CD4-positive, alpha-beta T cell treated with Interleukin-10 for 1 hour (primary cell): ENCODE measurements at places on chromosomes 7 and 10.

DNA sequence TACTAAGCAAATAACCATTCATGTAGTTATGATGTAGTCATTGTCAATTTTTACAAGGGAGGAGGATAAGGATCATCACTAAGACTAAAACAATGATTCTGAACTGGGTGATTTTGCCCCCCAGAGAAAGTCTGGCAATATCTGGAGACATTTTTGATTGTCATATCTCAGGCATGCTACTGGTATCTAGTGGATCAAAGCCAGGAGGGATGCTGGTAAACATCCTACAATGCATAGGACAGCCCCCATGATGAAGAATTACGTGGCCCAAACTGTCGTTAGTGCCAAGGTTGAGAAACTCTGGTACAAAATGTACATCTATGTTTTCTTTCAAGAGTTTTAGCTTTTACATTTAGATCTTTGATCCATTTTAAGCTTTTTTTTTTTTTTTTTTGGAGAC, 57.3 kb downstream of the GBF1 start:
- no peak for DNase-seq

DNA sequence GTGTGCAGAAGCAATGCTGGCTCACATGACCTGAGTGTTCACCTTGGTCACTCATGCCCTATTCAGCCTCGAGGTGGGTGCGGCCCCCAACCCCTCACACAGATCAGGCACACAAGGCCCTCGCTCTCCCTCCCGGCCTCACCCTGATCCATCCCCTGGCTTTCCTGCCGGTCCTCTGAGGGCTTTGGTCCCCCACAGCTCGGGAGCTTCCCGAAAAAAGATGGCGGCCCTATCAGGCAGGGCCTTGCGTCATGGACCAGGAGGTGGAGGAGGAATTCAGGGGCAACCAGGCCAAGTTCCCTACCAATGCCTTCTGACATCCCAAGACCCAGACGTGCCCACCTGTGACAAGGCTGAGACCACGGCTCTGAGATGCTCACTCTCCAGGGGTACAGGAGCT, 43.7 kb upstream of the DNAAF5 start:
- DNase-seq, result no peak

DNA sequence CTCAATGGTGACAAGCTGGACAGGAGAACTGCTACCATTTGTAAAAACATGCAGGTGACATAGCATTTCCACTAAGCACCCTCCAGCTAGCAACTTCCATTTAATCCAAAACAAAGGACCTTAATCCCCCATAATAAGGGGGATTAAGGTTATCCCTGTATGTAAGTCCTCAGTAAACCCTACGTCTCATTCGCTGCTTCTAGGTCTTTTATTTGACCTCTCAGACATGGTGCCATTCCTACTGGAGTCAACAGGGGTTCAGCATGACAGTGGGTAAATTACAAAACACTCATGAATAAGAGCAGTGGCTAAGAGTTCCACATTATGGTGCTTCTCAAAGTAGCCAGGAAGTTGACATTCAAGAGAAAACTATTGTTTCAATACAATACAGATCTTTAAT, 121.8 kb upstream of the CAV2 start:
- no peak for DNase-seq

GRCh38 chr10:10878963-10879362, 138.7 kb upstream of the CELF2 start:
- no peak for DNase-seq

DNA sequence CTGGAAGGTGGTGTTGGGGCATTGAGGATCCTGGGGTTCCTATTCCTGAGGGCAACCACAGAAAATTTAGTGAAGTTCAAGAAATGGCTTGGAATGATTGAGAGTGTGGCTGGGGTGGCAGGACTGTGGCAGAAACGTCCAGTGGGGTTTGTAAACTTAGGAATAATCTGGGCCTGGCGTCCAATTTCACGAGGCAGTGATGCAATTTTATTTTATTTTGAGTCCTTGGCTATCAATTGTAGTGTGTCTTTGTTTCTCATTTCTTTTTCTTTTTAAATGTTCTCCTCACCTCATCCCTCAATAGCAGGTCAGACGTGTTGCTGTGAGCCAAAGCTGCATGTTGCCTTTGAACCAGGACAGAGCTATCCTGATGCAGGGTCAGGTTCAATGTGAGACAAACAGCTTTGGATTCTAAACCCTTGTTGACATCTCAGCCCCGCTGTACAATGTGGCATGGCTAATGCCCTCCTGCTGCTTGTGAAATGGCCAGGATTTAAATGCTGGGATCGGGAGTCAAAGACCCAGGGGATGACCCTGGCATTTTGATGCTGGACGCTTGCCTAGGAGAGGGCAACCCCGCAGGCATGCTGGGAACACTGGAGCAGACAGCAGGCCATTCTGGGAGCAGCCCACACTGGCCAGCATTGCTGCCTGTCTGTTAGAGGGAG, 64.8 kb downstream of the RBM20 start:
- DNase-seq, result no peak

- DNase-seq, result no peak
Measured at GRCh38 chr10:103893817-103894216, 24.2 kb downstream of the STN1 start.

DNA sequence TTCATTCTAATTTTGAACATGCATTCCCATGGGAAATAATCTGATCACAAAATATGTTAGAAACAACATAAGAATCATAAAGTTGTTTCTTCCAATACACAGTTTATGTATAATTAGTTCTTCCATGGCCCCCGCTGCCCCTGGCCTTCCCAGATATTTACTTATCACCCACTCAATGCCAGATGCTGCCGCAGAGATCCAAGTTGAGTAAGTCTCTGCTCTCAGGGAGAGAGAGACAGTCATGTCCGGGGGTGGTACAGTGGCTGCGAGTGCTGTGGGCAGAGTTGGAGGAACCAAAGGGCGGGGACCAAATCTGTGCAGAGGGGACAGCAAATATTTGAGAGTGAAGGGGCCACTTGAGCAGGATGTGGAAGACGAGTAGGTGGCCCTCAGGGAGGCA, 37.1 kb downstream of the COL26A1 start:
- no peak for DNase-seq

- DNase-seq, result no peak
Measured at GRCh38 chr7:81013083-81013817, 94.4 kb upstream of the SEMA3C start.

DNA sequence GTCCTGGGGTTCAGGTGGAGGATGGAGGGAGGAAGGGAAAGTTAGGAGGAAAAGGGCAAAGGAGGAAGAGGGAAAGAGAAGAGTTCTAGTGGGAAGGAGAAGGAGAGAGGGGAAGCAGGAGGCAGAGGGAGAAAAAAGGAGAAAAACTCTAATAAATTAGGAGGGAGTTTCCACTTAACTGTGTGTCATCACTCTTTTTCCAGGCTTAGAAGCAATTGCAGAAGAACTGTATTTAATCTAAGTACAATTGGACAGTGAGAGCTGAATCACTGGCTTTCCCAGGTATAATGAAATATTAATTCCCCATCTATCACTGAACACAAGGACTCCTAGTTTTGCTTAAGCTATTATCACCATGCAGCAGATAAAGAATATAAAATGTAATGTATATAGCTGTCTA, 76.8 kb downstream of the CREB3L2 start:
- DNase-seq, result no peak

DNA sequence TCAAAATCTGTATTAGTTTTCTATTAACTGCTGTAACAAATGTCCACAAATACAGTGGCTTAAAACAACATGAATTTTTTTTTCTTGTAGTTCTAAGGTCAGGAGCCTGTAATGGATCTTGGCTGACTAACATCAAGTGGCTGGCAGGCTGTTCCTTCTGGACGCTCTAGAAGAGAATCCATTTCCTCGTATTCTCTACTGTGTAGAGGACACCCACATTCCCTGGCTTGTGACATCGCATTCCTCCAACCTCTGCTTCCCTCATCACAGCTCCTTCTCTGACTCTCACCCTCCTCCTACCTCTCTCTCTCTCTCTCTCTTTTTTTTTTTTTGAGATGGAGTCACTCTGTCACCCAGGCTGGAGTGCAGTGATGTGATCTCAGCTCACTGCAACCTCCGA, 4.8 kb upstream of the CALHM1 start:
- no peak for DNase-seq

DNA sequence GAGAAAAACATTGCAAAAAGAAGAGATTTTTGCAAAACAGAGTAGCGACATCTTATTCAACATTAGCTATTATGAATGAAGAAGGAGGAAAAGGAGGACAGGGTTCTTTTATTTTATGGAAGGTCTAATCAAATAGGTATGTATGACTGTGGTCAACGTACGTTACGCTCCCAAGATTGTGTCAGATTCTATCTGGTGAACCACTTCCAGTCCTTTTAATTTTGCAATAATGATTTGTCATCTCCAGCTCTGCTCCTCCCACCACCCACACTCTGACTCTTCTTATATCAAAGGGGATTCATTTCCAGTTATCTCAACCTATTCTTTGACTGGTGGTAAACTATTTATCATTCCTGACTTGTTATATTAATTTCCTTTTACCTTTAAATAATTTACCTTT, 259.9 kb downstream of the CACNA2D1 start:
- DNase-seq, result no peak

DNA sequence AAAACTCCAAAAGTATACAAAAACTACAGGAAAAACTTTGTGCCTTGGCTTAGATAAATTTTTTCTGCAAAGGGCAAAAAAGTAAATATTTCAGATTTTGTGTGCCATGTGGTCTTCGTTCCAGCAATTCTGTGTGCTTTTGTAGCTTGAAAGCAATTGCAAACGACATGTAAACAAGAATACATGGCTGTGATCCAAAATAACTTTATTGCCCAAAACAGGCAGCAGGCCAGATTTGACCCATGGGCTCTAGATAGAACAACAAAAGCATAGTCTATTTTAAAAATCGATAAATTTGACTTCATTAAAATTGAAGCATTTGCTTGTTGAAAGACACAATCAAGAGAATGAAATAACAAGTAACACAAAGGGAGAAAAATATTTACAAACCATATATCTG, 336.6 kb downstream of the HPSE2 start:
- DNase-seq, result no peak

DNA sequence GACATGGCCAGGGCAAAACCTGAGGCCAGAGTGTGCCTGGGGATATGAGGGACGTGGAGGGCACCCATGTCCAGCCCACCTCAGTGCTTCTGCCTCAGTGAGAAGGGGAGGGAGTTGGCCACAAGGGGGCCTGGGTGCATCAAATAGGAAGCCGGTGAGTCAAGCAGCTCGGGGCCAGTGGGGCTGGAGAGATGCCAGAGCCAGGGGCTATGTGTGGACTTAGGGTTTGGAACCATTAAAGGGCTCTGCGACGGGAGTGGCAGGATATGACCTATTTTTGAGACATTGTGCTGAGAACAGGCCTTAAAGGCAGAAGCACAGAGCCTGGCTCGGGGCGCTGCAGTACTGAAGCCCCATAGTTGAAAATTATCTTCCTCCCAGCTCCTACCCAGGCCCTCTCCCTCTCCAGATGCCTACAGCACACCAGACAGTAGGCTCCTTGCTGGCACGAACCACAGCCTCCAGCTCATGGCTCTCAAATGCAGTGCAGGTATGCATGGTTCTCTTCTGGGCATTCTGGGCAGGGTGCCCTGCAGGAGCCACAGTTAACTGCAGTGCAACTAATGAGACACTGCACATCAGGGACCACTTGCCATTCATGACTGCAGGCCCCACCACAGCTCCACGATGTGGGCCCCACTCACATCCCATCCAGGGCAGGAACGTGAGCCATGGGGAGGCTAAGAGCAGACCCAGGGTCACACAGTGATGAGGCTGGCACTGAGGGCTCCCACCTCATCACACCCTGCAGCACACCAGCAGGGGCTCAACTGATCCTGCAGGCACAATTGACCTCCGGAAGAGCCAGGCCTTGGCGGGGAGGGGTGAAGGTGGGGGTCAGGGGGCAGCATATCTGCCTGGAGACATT, 7.2 kb upstream of the PGAM2 start:
- peak; percentile 49 for DNase-seq

- DNase-seq, result no peak
Measured at GRCh38 chr7:18165166-18165565, 137.5 kb upstream of the PRPS1L1 start.

GRCh38 chr7:78017591-78018100, 219.1 kb downstream of the PHTF2 start:
- no peak for DNase-seq

- DNase-seq, result no peak
Measured at GRCh38 chr7:2425749-2426148, 22.3 kb downstream of the CHST12 start.

GRCh38 chr7:48305661-48306060, 134.4 kb downstream of the ABCA13 start:
- no peak for DNase-seq

- DNase-seq, result no peak
Measured at GRCh38 chr10:26391701-26392695, 46.1 kb upstream of the APBB1IP start.

GRCh38 chr10:62852961-62853702, 37.0 kb upstream of the EGR2 start:
- DNase-seq, result peak; percentile 11

- DNase-seq, result no peak
Measured at GRCh38 chr7:155138204-155138603, 68.1 kb downstream of the HTR5A start.

- DNase-seq, result no peak
Measured at GRCh38 chr7:79403879-79404278, 49.6 kb downstream of the MAGI2 start.

- no peak for DNase-seq
Measured at GRCh38 chr7:40095230-40095629, 39.2 kb downstream of the MPLKIP start.

- DNase-seq, result peak; percentile 5
Measured at GRCh38 chr10:58436071-58436470, 50.9 kb downstream of the TFAM start.

DNA sequence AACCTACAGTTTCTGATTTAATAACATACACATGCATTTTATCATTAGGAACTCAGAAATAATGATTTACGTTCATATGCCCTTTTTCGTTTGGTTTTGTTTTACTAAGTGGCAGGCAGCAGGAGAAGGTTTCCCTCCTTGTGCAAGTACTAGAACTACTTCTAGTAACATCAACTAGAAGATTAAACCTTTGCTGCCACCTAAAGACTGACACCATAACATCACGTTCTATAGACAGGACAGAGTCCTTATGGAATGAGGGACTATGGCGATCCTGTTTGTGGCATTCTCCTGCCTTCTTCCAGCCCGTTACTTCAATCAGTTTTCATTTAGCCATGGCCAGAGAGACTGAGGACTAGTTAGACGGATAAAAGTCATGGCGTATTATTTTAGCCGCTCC, 53.2 kb downstream of the GAD2 start:
- DNase-seq, result no peak

- no peak for DNase-seq
Measured at GRCh38 chr10:70368774-70369482, 13.5 kb downstream of the LRRC20 start.

GRCh38 chr10:117266812-117267211, 25.9 kb downstream of the SLC18A2 start:
- DNase-seq, result no peak

GRCh38 chr10:6008497-6009142, 31.3 kb upstream of the IL15RA start:
- DNase-seq, result no peak

GRCh38 chr10:112752288-112752687, 197.8 kb upstream of the TCF7L2 start:
- no peak for DNase-seq

GRCh38 chr7:138542183-138542582, 82.1 kb downstream of the TRIM24 start:
- no peak for DNase-seq
